Activated effector memory CD4-positive, alpha-beta T cell treated with Interleukin-2 at 50 U/mL for 16 hours (primary cell): ENCODE measurements at places on chromosomes 4 and X.

GRCh38 chr4:184805462-184806228 lies 20.1 kb downstream of the ACSL1 start:
- DNase-seq = no peak

- DNase-seq = no peak
Observed at GRCh38 chr4:7007142-7007907, 35.8 kb upstream of the TADA2B start.

- DNase-seq = no peak
Observed at GRCh38 chr4:132530861-132531260, 618.2 kb upstream of the PCDH10 start.

- no peak for DNase-seq
Observed at GRCh38 chr4:138138774-138139173, 103.4 kb downstream of the SLC7A11 start.

- DNase-seq = no peak
Observed at GRCh38 chr4:65668201-65669089, 1.8 kb downstream of the EPHA5 start.

DNA sequence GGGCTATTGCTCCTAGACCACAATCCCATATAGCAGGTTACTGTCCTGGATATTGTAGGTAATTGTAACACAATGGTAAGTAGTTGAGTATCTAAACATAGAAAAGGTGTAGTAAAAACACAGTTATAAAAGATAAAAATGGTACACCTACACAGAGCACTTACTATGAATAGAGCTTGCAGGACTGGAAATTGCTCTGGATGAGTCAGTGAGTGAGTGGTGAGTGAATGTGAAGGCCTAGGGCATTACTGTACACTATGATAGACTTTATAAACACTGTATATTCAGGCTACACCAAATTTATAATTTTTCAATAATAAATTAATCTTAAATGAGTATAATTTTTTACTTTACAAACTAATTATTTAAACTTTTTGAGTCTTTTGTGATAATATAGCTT lies 425.7 kb downstream of the PABPC4L start:
- no peak for DNase-seq

DNA sequence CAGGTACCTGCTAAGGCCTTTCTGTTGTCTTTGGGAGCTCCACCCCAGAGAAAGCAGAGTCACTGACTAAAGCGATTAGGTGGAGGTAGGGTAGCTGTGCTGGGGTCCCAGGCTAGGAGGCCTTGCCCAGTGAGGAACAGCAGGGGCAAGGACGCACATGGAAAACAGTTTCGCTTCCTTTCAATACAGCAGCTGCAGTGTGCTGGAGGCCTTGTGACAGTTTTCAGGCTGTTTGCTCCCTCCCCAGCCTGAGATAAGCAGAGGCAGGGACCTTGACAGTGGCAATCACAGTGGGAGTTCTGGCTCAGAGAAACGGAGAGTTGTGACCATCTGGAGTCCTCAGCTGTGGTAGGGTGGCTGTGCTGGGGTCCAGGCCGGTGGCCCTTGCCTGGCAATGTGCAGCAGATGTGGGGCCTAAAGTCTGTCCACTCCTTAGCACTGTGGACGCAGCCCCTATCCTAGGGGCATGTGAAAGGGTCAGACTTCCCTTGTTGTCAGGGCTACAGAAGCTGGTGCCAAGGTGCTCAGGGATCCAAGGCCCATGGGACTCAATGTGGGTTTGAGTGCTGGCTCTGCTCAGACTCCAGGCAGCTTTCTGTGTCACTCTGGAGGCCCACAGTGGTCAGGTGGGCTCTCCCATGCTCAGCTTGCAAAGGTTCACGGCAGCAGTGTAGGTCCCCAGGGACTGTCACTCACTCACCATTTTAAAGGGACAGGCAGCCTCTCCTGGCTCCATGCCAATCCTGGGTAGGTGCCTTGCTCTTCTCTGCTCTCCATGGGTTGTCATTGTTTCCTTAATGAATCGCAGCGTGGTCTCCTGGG lies 534.9 kb upstream of the FMR1 start:
- DNase-seq = no peak

DNA sequence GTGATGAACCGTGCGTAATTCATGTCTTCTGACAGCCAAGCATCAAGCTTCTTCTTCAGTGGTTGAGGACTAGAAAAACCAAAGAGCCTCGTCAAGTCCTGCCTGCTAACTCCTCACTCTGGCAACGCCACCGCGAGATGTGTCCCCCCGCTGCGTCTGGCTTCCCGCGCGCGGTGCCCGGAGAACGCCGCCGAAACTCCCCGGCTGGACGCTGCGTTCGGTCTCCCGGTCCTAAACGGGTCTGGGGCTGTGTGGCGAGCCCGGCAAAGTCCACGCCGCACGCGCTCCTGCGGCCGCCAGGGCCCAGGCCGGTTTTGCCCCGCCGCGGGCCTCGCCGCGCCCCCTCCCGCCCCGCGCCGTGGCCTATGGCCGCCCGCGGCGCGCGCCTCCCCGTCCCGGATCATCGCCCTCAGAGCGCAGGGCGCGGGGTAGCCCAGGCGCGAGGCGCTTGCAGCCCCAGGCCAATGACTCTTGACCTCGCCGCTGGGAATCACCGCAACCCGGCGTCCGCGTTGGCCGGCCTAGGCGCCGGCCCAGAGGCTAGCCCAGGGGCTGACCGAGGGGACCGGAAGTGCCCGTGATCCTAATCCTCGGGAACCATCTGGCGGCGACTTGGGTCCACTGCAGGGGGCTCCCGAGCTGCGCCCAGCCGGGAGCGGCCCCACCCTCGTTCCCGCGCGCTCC lies at the start of gene AADAT:
Gene AADAT, minus strand, starts transcription at position 289 of the 684 bp plus-strand sequence. Its CDS starts 266 bp downstream, at position 23.
- no peak for DNase-seq

GRCh38 chrX:95949588-95949987 lies 735.1 kb upstream of the DIAPH2 start:
- DNase-seq = no peak

- no peak for DNase-seq
Observed at GRCh38 chrX:110561034-110561433, 202.4 kb downstream of the RTL9 start.

- no peak for DNase-seq
Observed at GRCh38 chr4:118842055-118842454, 6.1 kb upstream of the SEC24D start.

GRCh38 chrX:107687445-107687844 lies 59.1 kb downstream of the PRPS1 start:
- no peak for DNase-seq

- no peak for DNase-seq
Observed at GRCh38 chr4:22021106-22021505, 72.5 kb upstream of the KCNIP4 start.

DNA sequence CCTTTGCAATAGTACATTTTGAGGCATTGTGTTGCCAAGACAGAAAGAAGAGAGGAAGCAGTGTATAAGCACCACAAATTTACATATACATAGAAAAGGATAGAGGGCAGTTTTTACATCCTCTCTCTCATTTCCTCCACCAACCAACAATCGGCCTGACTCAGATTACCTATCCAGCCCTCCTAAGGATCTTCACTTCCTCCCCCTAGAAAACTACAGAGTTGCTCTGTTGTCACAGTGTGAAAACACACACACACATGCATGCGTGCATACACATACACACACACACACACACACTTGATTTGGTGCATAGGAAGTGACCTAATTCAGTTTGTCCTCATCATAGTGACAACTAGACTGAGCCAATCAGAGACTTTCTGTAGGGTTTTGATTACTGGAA lies 98.8 kb upstream of the SPRY1 start:
- no peak for DNase-seq

- no peak for DNase-seq
Observed at GRCh38 chr4:53147711-53148110, 218.2 kb downstream of the SCFD2 start.

DNA sequence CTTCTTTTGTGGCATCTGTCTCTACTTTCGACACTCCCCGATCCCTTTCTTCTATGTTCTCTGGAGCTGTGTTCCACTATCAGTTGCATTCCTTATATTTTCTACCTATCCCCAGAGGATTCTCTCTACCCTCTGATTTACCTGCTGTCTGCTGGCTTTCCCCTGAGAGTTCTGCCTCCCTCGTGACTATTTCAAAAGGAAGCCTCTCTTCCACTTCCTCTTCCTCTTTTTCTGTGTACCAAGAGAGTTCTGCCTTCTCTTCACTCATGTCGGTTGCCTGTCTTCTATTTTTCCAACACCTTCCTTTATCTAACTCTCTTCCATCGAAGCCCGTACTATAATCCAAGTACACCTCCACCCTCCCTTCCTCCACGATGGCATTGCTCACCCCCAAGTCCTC lies 631.7 kb downstream of the SMARCA1 start:
- no peak for DNase-seq

DNA sequence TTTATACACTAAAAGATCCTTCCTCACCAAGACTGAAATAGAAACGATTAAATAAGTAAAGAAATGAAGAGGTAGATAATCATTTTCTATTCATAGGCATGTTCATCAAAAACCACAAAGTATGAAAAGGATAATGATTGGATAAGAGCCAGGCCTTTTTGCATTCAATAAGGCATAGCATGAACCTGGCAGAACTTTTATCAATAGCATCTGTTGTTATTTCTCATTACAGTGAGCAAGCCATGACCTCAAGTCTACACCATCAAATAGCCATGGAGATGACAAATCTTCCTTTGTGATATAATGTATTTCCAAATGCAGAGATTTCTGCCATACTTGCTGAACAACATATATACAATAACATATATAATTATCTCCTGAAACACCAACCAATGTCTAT lies 206.0 kb upstream of the SLC7A11 start:
- no peak for DNase-seq

DNA sequence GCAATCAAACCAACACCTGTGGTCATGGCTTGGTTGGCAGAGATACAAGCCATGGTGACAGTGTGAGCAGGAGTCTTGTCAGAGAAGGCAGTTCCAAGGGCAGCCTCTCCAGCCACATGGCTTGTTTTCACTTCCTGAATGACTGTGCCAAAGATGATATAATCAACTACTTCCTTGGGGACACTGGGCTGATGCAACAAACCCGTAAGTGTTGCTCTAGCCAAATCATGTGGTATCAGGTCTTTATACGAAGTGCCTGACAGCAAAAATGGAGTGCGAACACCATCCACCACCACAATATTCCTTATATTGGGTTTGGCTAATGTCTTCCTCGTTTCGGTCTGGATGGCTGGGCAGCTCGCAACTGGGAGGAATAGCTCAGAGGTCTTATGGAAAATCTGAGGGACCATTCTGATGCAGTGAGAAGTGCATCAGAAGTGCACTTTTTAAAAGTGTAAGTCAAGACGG lies 922.0 kb downstream of the NLGN4X start:
- no peak for DNase-seq

- DNase-seq = no peak
Observed at GRCh38 chr4:183349673-183350072, 27.4 kb upstream of the CLDN24 start.

DNA sequence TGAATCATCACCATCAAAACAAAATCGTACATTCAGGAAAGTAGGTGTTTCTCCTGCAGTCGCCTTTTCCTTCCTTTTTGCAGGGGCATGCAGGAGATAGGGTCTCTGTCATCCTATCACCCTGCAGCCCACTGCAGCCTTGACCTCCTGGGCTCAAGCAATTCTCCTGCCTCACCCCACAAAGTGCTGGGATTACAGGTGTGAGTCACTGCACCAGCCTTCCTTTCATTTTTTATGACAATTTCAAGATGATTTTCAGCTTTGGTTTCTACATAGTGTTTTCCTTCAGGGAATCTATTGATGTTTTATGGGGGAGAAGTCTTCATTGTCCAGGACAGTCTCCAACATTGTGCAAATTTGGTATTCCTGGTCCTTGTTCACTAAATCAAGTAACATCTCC lies 71.7 kb downstream of the USP38 start:
- DNase-seq = no peak

DNA sequence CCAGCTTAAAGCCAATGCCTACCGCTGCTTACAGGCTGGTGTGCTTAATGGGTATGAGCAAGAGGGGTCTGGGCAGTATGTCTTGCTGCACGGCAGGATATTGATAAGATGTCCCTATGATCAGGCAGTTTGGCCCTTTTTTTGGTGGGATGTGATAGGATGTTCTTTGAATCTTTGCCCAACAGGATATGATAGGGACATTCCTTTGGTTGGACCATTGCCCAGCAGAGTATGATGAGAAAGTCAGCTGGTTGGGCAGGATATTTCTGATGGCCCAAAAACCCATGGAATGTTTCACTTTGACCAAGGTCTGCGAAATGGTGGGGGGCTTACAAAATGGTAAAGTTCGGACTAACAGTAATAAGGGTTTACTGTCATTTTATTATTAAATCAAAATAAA lies 1060.6 kb downstream of the STIM2 start:
- no peak for DNase-seq

- DNase-seq = no peak
Observed at GRCh38 chr4:102687373-102687981, 73.3 kb downstream of the MANBA start.

GRCh38 chr4:3867403-3868100 lies 101.4 kb downstream of the ADRA2C start:
- no peak for DNase-seq

DNA sequence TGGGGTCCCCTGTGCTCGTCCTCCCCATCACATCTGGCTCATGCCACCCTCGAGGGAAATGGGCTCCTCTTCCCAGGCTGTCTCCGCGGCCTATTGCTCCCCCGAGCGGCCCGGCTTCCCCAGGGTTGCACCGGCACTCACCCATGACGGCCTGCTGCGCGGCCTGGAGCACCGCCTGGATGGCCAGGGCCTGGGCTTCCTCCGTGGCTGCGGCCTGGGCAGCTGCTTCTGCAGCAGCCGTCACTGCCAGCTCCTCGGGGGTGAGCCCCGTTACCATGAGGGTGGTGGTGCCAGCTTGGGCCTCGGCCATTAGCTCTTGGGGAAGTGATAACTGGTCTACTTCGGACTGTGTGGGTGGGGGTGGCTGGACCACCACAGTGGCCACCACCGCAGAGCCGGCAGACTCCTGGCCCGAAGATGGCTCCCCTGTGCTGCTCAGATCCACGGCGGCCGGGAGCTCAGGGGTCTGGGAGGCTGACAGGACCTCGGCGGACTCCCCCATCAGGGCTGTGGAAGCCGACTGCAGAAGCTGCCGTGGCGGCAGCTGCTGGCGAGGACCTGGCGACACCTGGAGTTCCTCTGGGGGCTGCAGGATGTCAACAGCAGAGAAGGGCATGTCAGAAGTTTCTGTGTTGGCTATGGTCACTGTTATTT lies 8.1 kb upstream of the RENBP start:
- DNase-seq = no peak

- DNase-seq = no peak
Observed at GRCh38 chrX:39336671-39337311, 535.5 kb downstream of the MID1IP1 start.

- DNase-seq = no peak
Observed at GRCh38 chr4:69684804-69685203, 31.8 kb upstream of the UGT2A1 start.

DNA sequence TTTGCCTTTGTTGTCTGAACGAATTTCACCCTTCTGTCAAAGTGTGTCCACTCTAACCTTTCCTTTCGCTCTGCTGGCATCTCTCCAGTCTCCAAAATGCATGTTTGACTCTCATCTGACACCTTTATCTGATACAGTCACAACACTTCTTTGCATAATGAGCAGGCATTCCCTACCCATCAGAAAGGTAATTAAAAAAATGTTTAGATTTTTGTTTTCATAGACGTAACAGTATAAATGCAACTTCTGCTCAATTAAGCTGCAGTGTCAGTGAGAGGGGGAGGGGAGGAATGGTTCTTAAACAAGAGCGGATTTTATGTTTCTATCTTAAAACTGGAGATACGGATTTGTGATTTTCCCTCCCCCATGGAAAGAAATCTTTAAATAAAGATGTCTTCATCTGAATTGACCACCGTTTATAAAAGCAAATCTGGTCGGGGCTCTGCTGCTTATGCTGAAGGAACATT lies 70.2 kb downstream of the CXXC4 start:
- no peak for DNase-seq

- DNase-seq = no peak
Observed at GRCh38 chrX:71949844-71950445, 39.3 kb downstream of the NHSL2 start.

- no peak for DNase-seq
Observed at GRCh38 chr4:145782756-145783155, 102.8 kb downstream of the C4orf51 start.
